ENCODE measurements at places on chromosomes 1 and 21. TPM values are rescaled to one million over a fixed set of nuclear protein-coding genes. Genes with fewer than 3 reads are reported as not detected.
A peak's percentile ranks its signal among the peaks of the same experiment; 100 is the strongest.

- no peaks in the 10 kb centered on the region for H3K4me1 ChIP-seq
- H3K27ac ChIP-seq, result no peak overlapping the region
- no peak for DNase-seq
- 0 out of 2 replicates have a peak, but pooled peaks cover 3% of the 10 kb centered on the region for H3K27me3 ChIP-seq
- H3K4me3 ChIP-seq, result no peak overlapping the region
Observed at GRCh38 chr1:237671262-237671661, 219.5 kb downstream of the ZP4 start.

GRCh38 chr1:92094090-92094489 is 13.9 kb downstream of the BTBD8 start:
- H3K4me1 ChIP-seq, result no peaks in the 10 kb centered on the region
- no peaks in the 10 kb centered on the region for H3K36me3 ChIP-seq
- no peak overlapping the region for H3K27ac ChIP-seq
- no peak for DNase-seq
- H3K4me3 ChIP-seq, result no peak overlapping the region

DNA sequence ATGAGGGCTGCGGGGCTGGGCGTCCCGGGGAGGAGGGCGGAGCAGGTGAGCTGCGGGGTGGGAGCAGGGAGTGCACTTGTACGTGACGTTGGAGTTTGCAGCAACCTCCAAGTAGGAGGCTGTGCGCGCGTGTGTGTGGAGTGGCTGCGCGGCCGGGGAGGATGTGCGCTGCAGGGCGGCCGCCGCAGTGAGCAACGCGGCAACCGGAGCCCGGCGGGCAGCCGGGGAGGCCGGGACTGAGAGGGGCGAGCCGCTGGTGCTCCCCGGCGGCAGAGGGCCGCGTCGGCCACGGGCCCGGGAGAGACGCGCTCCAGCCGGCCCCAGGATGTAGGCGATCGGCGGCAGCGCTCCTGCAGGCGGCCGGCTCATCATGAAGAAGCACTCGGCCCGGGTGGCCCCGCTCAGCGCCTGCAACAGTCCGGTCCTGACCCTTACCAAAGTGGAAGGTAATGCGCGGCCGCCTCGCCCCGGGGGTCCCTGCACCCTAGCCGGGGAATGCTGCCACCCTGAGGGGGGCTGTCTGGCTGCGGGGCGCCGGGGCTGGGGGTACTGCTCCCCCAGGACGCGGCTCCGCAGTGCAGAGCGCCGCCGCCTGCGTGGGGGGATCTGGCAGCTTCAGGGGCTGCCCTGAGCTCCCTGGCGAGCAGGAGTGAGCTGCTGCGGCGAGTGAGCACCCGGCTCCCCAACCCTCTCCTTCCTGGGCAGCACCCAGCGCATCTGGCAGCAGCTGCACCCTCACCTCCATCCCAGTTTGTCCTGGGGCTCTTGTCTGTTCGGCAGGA is 158.9 kb upstream of the COA6 start:
- H3K4me3 ChIP-seq, result peak overlapping the region; percentile 60
- H3K27me3 ChIP-seq, result no peaks in the 10 kb centered on the region
- no peak overlapping the region for H3K27ac ChIP-seq
- peaks cover 13% of the 10 kb centered on the region for H3K4me1 ChIP-seq
- no peaks in the 10 kb centered on the region for H3K36me3 ChIP-seq

The ZBTB8OS gene
- total RNA-seq, result 86.7 TPM

The TSPAN1 gene
- total RNA-seq, result 33.3 TPM

GRCh38 chr1:178155481-178156255 is 61.8 kb downstream of the RASAL2 start:
- H3K4me3 ChIP-seq, result no peak overlapping the region
- H3K36me3 ChIP-seq, result no peaks in the 10 kb centered on the region
- DNase-seq, result peak; percentile 14
- H3K27me3 ChIP-seq, result no peaks in the 10 kb centered on the region
- H3K4me1 ChIP-seq, result peaks cover 20% of the 10 kb centered on the region

- no peaks in the 10 kb centered on the region for H3K36me3 ChIP-seq
- no peak for DNase-seq
- no peak overlapping the region for H3K27ac ChIP-seq
Observed at GRCh38 chr1:151852733-151853132, 779 bp downstream of the THEM5 start.

DNA sequence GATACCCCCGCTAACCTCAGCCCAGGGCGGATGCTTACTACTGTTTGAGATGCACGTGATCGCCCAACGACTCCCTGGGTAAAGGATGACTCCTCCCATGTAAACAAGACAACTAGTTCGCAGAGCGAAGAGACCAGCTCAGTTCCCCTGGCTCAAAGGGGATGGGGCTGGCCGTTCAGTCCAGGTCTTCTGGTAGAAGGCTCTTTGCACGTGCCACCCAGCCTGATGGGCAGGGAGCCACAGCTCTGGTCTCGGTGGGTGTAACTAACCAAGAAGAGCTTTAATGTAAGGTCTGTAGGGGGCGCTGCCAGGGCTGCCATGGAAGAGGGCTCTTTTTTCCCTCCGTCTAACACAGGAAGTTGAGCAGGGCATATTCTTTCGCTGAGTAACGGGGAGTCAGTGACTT is 49.4 kb upstream of the PARP1 start:
- H3K27me3 ChIP-seq, result no peaks in the 10 kb centered on the region
- no peaks in the 10 kb centered on the region for H3K36me3 ChIP-seq
- no peak for DNase-seq
- no peak overlapping the region for H3K27ac ChIP-seq
- no peaks in the 10 kb centered on the region for H3K4me1 ChIP-seq

The C1orf210 gene
- total RNA-seq, result 17.8 TPM

GRCh38 chr1:169683661-169684060 is 27.8 kb downstream of the SELL start:
- no peak overlapping the region for H3K4me3 ChIP-seq
- no peaks in the 10 kb centered on the region for H3K4me1 ChIP-seq
- H3K27me3 ChIP-seq, result no peaks in the 10 kb centered on the region
- H3K27ac ChIP-seq, result no peak overlapping the region
- DNase-seq, result no peak
- no peaks in the 10 kb centered on the region for H3K36me3 ChIP-seq

DNA sequence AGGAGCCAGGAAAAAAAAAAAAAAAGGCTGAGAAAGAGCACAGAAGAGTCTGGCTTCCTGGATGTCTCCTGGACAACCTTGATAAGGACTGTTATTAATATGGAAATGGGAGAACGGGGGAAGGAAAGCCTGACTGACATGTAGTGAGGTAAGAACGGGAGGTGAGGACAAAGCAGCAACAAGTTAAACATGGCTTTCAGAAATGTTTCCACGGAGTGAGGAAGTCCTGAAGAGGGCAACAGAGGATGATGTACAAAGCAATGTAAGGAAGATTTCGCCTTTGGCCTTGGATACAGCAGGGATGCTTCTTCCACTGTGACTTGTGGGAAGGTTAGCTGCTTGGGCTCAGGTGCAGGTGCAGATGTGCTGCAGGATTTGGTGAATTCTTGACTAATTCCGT is 11.9 kb upstream of the NIBAN1 start:
- DNase-seq, result peak; percentile 57
- H3K4me3 ChIP-seq, result no peak overlapping the region
- H3K4me1 ChIP-seq, result no peaks in the 10 kb centered on the region
- no peaks in the 10 kb centered on the region for H3K27me3 ChIP-seq

The PRRX1 gene
- total RNA-seq, result not detected

The TMCC2 gene
- 8.7 TPM for total RNA-seq

- H3K27me3 ChIP-seq, result no peaks in the 10 kb centered on the region
- H3K4me1 ChIP-seq, result 0 out of 2 replicates have a peak, but pooled peaks cover 6% of the 10 kb centered on the region
- no peak overlapping the region for H3K27ac ChIP-seq
- H3K36me3 ChIP-seq, result peaks cover 21% of the 10 kb centered on the region
Observed at GRCh38 chr1:39380036-39380435, 111.4 kb upstream of the BMP8A start.

The LCA5L gene
- total RNA-seq, result 0.40 TPM

The INKA2 gene
- not detected for total RNA-seq

- H3K36me3 ChIP-seq, result no peaks in the 10 kb centered on the region
- H3K4me1 ChIP-seq, result peaks cover 18% of the 10 kb centered on the region
- no peak overlapping the region for H3K27ac ChIP-seq
- H3K4me3 ChIP-seq, result no peak overlapping the region
- peak; percentile 79 for DNase-seq
Observed at GRCh38 chr1:103516693-103517092, 8.8 kb upstream of the RNPC3 start.

All from PC-3 (cell line).